ENCODE measurements at places on chromosomes 11 and 22.

GRCh38 chr11:117428186-117428855 lies 100.7 kb downstream of the CEP164 start:
- DNase-seq = no peak

GRCh38 chr22:21683401-21683811 lies 17.6 kb downstream of the PPIL2 start:
- DNase-seq = no peak

- peak; percentile 24 for DNase-seq
Observed at GRCh38 chr22:43273902-43274484, 69.2 kb downstream of the SCUBE1 start.

DNA sequence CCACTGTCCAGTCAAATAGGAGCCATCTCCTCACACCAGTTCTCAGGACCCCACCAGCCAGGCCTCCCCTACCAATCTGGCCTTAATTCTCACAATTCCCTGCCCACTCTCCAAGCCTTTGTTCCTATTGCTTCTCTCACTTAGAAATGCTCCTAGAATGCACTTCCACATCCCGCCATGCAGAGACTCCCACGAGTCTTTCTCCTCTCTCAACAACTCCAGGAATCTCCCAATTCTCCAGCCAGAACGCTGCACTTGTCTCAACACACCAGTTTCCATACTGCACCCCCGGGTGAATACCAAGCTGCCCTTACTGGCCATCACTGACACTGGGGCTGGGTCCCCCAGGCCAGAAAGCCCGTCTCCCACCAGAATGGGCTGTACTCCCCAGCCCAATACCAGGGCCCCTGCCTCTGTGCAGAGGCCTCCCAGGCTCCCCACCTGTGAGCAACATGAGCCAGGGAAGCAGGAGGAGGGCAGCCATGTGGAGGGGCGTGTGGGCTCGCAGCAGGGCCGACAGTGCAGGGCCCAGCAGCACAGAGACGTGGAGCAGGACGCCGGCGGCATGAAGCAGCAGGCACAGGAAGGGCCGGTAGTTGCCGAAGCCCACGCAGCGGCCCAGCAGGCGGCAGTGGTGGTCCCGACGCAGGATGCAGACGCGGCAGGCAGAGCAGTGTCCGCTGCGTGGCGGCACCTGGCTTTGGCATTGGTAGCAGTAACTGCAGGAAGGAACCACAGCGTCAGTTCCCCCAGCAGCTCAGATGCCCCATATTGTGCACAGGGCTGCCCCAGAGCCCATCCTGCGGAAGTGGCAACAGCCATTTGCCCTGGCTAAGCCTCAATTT lies 2.4 kb downstream of the ZDHHC24 start:
- DNase-seq = no peak

DNA sequence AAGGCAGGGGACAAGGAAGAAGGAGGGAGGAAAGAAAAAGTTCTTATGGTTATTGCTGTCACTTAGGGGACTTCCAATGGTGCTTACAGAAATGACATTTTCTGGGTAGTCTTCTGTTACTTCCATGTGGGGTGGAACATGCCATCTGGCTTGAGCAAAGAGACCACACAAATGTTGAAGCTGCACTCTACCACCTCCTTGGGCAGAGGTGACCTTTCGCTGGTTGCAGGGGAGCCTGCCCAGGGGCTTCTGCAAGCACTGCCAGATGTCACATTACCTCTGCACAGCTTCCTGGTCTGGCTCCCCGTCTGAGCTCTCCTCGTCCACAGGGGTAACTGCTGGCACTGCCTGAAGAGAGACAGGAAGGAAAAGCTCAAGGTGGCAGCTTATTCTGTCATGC lies 32.6 kb upstream of the APOA1 start:
- DNase-seq = no peak

DNA sequence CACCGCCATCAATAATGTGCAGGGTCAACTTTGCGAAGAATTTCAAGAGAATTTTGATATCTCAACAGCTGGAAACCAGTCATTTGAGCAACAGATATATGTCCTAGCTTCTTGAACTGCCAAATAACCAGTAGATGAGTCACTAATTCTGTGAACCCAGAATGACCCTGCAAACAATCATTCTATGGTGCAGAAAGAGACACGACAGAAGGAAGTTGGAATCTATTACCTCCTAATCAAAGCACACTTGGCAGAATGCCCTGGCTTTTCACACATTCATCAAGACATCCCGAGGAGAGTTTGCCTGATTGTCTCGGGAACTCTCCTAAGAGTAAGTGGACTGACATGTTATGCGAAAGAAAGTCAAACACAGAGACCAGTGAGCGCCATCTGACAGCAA lies 621.1 kb downstream of the OPCML start:
- DNase-seq = no peak

GRCh38 chr11:111472228-111472627 lies 40.0 kb downstream of the BTG4 start:
- no peak for DNase-seq

DNA sequence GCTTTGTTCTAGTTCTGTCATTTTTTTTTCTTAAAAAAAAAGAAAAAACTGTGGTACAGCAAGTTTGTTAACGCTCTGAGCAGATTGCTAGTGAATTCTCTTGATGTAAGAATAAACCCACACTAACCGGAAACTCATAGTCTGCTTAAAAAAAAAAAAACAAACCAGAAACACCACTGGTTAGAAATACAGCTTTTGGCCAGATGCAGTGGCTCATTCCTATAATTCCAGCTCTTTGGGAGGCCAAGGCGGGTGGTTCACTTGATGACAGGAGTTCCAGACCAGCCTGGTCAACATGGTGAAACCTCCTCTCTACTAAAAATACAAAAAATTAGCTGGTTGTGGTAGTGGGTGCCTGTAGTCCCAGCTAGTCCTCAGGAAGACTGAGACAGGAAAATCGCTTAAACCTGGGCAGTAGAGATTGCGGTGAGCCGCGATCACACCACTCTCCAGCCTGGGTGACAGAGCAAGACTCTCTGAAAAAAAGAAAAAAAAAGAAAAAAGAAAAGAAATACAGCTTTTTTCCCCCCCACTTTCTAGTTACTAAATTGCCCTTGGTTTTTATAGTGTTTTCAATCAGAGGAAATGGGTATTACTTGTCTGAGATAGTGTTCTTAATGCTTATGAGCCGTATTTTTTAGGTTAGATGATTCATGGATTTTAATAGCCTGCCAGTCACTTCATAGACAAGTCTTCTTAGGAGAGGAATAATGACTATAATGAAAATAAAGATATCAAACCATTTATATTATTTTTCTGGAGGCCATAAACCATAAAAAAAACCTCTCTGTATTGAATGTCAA lies 222.8 kb downstream of the DDX10 start:
- no peak for DNase-seq

- peak; percentile 18 for DNase-seq
Observed at GRCh38 chr11:66080055-66080817, 10.2 kb downstream of the PACS1 start.

GRCh38 chr11:70799386-70799785 lies 401.1 kb downstream of the CTTN start:
- no peak for DNase-seq

GRCh38 chr11:63802637-63803414 lies 10.4 kb upstream of the SPINDOC start:
- DNase-seq = no peak

DNA sequence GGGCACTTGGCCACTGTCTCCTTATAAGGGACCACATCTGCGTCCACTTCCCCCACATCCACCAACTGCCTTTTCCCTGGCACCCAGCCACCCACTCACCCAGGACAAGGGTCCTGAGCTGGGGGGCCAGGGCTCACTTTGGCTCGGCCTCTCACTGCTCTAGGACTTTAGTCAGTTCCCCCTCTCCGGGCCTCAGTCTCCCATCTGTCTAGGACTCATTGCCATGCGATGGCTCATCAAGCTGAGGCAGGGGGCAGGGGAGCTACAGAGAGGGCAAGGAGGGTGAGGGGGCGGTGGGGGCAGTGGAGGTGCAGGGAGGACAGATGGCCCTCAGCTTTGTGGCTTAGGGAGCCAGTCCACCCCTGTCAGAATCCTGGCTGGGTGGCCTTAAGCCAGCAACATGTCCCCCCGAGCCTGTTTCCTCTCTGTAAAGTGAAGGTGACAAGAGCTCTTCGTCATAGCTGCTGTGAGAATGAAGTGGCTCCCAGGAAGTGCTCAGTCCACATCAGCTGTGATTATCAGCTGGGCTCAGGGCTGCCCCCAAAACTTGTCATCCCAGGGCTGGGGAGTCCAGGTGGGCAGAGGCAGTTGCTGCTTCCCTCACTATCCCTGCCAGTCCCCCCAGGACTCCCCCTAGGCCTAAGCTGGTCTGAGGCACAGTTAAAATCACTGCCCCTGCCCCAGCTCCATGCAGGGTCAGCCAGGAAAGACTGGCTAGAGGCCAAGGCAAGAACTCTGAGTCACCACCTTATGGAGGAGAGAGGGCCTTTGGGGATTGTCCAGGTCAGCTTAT lies 14.9 kb downstream of the RAC2 start:
- peak; percentile 19 for DNase-seq

DNA sequence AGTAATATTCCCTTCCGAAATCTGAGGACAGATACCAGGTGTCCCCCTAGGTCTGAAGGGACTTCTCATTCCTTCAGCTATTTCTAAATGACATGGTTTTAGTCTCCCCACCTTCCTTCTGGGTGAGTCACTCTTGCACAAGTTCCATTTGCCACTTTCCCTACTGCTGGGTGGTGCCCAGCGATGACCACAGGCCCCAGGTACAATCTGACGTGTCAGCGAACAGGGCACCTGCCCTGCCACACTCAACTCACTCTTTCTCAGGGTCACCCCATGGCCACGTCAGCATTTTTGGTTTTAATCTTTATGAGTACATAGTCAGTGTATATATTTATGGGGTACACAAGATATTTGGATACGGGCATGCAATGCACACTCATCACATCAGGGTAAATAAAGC lies 17.2 kb downstream of the POU2AF1 start:
- DNase-seq = no peak

- DNase-seq = no peak
Observed at GRCh38 chr11:131311776-131312514, 58.5 kb upstream of the NTM start.

DNA sequence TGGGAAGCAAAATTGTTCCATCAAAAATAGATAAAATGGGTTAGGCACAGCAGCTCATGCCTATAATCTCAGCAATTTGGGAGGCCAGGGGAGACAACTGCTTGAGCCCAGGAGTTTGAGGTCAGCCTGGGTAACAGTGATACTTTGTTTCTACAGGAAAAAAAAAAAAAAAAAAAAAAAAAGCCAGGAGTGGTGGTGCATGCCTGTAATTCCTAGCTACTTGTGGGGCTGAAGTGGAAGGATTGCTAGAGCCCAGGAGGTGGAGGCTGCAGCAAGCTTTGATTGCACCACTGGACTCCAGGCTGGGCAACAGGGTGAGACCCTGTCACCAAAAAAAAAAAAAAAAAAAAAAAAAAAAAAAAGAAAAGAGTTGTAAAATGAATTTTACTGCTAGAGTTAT lies 49.6 kb downstream of the KIF18A start:
- no peak for DNase-seq

GRCh38 chr11:111301004-111301841 lies 2.9 kb downstream of the POU2AF3 start:
- DNase-seq = no peak

DNA sequence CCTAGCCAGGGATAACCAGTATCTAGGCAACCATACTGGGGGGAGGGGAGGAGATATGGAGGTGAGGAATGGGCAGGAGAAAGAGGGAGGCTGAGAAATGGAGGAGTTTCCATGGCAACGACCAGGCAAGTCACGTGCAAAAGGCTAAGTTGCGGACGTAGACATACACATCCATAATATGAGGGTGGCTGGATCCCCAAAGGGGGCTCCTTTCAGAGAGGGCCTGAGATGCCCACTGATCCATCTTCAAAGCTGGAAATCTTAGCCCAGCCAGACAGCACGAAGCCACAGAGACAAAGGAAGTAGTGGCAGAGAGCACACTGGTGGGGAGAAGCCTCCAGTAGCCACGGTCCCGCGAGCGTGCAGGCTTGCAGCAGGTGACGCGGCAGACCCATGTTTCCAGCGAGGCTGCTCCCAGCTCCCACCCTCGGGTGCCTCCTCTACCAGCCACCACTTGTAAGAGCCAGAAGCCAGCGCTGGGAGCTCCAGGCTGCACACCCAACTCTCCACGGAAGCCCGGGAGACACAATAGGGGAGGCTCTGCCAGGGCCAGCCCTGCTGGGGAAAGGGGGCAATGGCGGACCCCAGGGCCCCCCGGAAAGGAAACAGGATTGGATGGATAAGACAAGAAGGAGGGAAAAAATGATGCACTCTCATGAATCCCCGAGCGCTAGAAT lies 938 bp downstream of the FXYD6 start:
- no peak for DNase-seq

GRCh38 chr11:134543241-134543640 lies 131.2 kb upstream of the B3GAT1 start:
- no peak for DNase-seq

DNA sequence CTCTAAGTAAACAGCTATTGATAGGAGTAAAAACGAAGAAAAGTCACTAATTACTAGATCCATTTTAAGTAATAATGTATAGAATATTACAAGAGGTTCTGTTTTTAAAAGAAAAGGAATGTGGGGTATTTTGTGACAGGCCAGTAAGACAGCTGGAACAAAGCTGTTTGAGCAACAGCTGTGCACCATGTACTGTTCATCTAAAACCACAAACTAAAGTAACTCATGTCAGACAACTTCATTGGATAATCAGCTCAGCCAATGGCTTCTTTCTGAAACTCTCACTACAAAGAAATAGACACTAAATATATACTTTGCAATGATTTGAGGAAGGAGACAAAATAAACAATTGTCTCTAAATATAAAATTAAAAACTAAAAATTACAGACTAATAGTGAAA lies 16.1 kb downstream of the RRAS2 start:
- no peak for DNase-seq

- no peak for DNase-seq
Observed at GRCh38 chr22:31160328-31160978, 471 bp downstream of the RNF185 start.

GRCh38 chr11:115924744-115925567 lies 420.7 kb upstream of the CADM1 start:
- no peak for DNase-seq

DNA sequence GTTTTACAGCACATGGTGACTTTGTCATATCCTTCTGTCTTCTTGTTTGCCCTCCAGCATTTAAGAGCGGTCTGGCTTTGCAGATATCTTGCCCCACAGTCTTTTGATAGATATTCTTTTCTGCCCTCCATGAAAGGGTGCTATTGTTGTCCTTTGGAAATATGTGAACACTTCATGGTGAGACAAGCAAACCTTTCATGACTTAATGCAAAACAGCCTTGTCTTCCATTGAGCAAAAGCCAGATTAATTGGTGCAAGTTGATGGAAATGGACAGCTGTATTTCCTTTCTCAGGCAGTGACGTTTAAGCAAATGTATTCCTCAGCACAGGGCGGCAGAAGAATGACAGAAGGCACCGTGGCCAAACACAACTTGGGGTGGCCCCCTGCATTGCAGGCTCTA lies 4.4 kb downstream of the DCPS start:
- DNase-seq = no peak
